Activated naive CD8-positive, alpha-beta T cell treated with anti-CD3 and anti-CD28 coated beads, Interleukin-2, amount 50 U/mL, for 24 hours (primary cell): ENCODE measurements at places on chromosomes 5 and 9.

GRCh38 chr5:159632866-159633265 is 283.4 kb upstream of the ADRA1B start:
- no peak for DNase-seq

DNA sequence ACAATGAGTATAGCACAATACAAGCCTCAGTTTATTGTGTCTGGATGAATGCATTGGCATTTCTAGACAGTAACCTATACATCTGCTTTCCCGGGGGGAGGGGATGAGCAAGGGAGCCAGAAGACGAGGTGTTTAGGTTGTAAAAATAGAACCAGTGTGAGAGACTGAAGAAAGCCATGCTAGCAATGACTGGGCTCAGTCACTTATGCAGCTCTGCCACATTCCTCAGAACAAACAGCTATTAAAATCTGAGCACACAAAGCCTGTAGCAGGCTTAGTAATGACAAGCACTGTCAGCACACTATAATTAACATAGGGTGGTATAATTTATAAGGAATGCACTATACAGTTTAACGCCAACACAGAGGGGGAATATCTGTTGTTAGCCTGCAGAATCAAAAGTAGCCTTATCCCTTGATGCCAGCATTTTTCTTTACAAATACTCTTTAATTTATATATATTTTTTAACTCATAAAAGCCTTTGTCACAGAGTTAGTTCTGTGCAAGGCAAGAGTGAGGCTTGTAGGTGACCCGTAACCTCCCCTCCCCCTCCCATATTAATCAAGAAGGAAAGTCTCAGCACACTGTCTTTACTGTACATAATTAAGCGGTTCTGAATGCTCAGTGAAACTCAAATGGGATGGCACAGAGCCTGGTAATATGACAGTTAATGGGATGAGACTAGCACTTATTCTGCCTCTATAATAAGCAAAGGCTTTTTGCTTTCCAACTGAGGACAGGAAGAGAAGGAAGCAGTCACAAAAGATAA is 295.4 kb downstream of the CSNK1G3 start:
- DNase-seq, result no peak

- no peak for DNase-seq
Measured at GRCh38 chr5:146284016-146284415, 54.6 kb upstream of the POU4F3 start.

- DNase-seq, result peak; percentile 30
Measured at GRCh38 chr5:178074266-178074952, 38.9 kb upstream of the N4BP3 start.

DNA sequence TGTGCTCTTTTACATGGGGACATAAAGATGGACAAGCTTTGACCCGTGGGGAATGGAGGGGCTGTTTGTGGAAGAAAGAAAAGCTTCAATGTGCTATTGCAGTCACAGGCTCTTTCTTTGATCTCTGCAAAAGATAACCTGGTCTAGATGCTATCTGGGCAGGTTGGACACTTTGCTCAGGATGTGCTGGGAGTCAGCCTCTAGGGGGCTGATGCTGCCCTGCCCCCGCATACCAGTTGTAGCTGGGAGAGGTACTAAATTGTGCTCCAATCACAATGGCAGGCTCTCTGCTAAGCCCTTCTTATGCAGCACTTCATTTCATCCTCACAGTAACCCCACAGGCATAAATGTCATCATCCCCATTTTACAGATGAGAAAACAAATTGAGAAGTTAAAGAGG is 67.2 kb downstream of the PSD2 start:
- no peak for DNase-seq

DNA sequence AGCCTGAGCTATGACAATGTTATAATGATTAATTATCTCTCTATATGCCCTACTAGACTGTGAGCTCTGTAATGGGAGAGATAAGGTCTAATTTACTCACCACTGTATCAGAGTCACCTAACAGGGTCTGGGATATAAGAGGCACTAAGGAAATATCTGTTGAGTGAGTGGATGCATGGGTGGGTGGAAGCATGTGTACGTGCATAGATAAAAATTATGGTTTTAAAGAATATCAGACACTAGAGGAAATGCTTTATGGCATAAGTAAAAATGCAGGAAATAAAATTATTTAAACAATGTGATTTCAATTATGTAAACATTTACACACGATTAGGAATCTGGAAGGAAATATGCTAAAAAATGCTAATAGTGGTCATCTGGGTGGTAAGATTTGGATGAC is 137.8 kb downstream of the SPOCK1 start:
- DNase-seq, result no peak

GRCh38 chr5:54442271-54442670 is 13.2 kb upstream of the HSPB3 start:
- DNase-seq, result no peak

- no peak for DNase-seq
Measured at GRCh38 chr9:6845880-6846279, 88.1 kb downstream of the KDM4C start.

- no peak for DNase-seq
Measured at GRCh38 chr9:129851821-129852220, 16.6 kb downstream of the USP20 start.

DNA sequence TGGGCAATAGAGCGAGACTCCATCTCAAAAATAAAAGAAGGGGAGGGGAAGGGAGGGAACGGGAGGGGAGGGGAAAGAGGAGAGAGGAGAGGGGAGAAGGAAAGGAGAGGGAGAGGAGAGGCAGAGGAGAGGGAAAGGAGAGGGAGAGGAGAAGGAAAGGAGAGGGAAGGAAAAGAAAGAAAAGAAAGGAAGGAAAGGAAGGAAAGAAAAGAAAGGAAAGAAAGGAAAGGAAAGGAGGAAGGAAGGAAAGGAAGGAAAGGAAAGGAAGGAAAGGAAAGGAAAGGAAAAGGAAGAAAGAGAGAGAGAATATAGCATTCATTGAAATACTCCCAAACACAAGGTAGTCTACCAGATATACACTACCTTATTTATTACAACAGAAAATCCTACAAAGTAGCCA is 44.8 kb downstream of the SUSD1 start:
- no peak for DNase-seq

GRCh38 chr5:77129391-77129990 is 42.4 kb upstream of the ZBED3 start:
- peak; percentile 8 for DNase-seq

GRCh38 chr9:130172858-130173665 is 858 bp downstream of the NCS1 start:
- DNase-seq, result peak; percentile 59

DNA sequence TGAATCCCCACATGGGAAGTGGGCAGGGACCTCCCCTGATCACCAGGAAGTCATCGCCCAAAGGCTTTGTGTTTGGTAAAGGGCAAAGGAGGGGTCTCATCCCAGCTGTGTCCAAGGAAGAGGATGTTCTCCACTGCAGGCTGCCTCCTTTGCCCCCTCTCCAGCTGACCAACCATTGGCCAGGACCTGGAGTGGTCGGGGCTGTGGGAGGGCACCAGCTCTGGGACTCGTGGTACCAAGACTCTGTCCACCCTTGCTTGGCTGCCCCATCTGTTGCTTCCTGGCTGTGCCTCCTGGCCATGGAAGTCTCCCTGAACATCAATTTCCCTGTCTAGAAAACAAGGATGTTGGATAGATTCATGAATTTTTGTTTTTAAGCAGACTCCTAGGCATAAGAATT is 34.1 kb downstream of the COL15A1 start:
- DNase-seq, result no peak

DNA sequence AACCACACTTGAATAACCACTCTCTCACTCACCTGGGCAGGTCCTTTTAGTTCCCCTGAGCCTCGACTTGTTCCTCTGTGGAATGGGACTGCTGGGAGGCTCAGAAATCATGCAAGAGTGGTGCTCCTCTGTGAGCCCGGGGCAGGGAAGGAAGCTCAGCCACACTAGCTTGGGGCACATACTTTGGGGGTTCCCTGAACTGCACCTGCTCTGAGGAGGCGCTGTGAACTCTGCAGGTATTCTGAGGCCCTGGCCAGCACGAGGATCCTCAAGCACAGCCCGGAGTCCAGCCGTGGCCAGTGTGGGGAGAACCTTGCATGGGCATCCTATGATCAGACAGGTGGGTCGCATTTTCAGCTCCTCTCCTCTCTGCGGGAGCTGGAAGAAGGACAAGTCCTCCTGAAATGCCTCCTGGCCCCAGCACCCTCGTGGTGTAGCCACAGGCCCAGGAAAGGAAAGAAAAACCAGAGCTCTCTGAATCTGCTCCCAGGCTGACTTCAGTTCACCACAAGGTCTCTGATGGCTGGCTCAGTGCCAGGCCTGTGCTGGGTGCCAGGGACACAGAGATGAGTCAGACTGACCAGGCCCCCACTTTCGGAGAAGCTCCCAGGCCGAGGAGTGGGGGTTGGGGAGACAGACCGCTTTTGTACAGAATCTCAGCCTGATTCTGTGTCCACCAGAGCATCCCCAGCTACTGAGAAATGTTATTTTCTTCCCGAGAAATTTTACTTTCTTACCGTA is 11.9 kb downstream of the GLIPR2 start:
- DNase-seq, result peak; percentile 84

GRCh38 chr9:15357050-15357653 is 50.1 kb upstream of the TTC39B start:
- peak; percentile 33 for DNase-seq

DNA sequence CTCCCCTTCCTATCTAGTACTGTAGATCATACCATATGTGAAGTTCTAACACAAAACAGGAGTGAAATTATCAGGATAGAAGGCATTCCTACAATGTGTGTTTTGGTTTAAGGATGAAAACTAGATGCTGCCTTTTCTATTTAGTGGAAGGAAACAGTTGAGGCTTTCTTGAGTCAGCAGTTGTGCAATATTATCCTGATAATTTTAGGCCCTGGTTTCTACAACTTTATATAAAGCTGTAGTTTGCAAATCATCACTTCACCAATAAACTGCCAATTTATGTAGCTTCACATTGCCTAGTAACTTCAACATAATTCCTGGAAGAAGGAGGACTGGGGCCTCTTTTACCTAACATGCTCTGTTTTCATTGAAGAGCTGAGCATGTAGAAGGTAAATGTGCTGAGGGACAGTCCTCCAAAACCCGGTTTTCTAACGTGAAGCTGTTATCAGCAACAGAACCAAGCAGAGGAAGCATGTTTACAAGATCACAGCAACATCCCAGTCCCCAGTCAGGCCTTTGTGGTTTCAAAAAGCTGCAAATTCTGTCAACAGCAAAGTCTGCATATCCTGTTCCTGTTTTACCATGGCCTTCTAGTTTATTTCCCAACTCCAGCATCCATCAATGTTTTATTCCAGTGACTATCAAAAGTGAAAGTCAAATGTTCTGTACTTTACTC is 513.4 kb upstream of the MEF2C start:
- no peak for DNase-seq

DNA sequence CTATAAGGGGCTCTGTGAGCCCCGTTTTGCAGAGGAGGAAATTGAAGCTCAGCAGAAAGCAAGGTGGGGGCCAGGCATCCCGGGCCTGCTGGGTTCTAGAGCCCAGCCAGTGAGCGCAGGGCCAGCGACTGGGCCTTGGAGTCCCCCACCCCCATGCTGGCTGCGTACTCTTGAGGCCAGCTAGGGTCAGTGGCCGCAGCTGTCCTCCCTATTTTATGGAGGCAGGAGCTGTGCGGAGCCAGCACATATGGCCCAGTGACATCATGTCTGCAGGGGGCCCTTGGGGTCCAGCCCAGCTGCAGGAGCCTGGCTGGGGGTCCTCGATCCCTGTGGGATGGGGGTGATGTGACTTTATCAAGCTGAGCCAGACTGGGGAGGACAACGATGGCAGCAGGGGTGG is 71.3 kb downstream of the HMCN2 start:
- DNase-seq, result no peak

GRCh38 chr5:62306323-62306895 is 403 bp downstream of the KIF2A start:
- DNase-seq, result peak; percentile 64

GRCh38 chr5:103587185-103587748 is 24.7 kb upstream of the NUDT12 start:
- no peak for DNase-seq

DNA sequence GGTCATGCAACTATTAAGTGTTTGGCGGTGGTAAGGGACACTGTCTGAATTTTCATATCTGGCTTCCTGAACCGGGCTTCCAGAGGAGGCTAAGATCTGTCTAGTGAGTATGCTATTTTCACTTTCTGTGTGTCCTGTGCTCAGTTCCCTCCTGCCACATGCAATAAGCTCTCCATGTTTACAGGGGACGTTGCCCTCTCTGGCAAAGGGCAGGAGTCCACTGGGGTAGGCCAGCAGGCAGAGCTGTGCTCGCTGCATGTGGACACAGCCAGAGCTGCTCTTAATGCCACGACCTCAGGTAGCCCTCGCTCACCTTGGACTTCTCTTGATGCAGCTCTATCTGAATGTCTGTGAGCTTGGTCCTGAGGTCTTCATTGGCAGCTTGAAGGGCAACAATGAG is 111.2 kb downstream of the JAKMIP2 start:
- no peak for DNase-seq

GRCh38 chr9:74333384-74334032 is 163.6 kb upstream of the RORB start:
- DNase-seq, result no peak

DNA sequence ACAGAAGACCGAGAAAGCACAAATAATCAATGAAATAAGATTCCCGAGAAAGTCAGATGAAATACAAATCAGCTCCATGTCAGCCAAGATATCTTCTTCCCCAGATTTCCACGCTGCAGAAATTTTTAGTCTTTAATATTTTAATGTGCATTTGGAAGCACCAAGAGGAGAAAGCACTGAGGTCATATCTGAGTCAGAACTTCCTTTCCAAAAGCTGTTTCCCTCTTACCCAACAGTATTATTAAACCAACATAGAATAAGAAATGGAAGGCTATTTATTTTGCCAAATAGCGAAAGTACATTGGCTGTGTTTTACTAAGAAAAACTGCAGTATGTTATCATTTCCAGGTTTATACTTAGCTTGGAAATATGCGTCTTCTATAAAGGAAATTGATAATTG is 772.1 kb upstream of the CDH9 start:
- DNase-seq, result no peak

- DNase-seq, result no peak
Measured at GRCh38 chr9:75201480-75202209, 113.3 kb downstream of the OSTF1 start.

DNA sequence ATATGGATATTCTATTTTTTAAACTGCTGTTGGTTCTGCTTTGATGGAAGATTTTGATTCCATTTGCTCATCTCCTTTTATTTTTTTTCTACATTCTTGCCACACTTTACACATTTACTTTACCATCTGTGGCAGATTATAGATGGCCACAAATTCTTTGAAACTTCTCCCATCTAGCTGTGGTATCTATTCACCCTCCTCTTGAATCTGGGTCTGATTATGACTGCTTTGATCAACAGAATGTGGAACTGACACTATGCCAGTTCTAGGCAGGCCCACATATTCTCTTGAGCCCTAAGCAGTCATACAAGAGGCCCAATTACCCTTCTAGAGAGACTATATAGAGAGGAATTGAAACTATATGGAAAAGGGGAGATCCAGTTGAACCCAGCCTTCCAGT is 439.0 kb upstream of the PTGER4 start:
- no peak for DNase-seq
